ENCODE measurements at places on chromosomes 6 and 20. TPM values are rescaled to one million over a fixed set of nuclear protein-coding genes. Genes with fewer than 3 reads are reported as not detected.

DNA sequence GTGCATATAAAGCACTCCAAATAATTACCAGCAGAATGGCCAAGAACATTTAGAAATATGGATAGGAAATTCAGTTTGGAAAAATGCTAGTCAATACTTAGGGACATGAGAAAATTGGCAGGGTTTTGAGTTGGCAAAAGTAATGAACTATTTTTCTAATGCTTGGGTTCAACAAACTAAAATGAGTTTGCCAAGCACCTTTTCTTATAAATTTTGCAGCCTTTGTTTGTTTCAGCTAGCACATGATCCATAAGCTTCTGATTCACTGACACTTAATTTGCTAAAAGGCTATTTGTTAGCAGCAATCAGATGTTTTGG is 324.8 kb downstream of the QKI start:
- no peak overlapping the region for H3K27ac ChIP-seq
- peaks cover 5% of the 10 kb centered on the region for H3K4me1 ChIP-seq
- no peaks in the 10 kb centered on the region for H3K27me3 ChIP-seq
- H3K36me3 ChIP-seq: no peaks in the 10 kb centered on the region

- peaks cover 5% of the 10 kb centered on the region for H3K4me1 ChIP-seq
- H3K27ac ChIP-seq: no peak overlapping the region
- no peak for DNase-seq
- H3K36me3 ChIP-seq: no peaks in the 10 kb centered on the region
- no peak overlapping the region for H3K4me3 ChIP-seq
- no peaks in the 10 kb centered on the region for H3K27me3 ChIP-seq
These were observed 216.1 kb downstream of the MAFB start for GRCh38 chr20:40472905-40473304.

DNA sequence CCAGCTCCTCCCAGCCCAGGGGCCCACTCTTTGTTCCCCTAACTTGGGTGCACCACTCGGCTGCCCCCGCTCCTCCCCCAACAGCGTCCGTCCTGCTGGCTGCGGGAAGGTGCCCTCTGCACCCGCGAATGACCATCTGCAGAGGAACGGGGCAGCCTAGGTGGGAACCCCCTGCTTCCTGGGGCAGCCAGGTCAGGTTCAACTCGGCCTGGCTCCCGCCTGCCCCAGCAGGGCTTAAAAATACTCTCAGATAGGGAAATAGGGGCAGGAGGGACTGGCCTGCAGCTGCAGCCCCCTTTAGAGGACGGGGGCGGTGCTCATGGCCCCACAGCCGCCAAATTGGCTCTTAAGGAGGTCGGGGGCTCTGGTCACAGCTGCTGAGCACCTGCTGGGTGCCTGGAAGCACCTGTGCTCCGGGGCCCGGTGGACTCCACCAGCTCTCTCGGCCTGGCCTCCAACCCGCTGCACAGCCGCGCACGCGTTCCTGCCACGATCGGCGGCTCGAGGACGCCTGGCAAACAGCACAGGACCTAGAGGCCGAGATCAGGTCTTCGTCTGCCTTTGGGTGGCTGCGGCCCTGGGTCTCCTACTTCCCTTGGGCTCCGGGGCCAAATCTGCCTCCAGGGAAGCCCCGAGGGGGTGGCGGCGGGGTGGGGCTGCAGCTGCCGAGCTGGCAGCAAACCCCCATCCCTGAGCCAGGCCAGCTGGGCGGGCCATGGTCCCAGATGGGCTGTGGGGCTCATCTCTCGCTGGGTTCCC is 700 bp upstream of the LAMA5 start:
- H3K36me3 ChIP-seq: no peaks in the 10 kb centered on the region
- peak; percentile 66 for DNase-seq
- peak overlapping the region; percentile 11 for H3K4me3 ChIP-seq
- H3K27ac ChIP-seq: peak overlapping the region; percentile 64

Gene DEFB124
- total RNA-seq: not detected

Gene BCLAF1
- total RNA-seq: 326 TPM

DNA sequence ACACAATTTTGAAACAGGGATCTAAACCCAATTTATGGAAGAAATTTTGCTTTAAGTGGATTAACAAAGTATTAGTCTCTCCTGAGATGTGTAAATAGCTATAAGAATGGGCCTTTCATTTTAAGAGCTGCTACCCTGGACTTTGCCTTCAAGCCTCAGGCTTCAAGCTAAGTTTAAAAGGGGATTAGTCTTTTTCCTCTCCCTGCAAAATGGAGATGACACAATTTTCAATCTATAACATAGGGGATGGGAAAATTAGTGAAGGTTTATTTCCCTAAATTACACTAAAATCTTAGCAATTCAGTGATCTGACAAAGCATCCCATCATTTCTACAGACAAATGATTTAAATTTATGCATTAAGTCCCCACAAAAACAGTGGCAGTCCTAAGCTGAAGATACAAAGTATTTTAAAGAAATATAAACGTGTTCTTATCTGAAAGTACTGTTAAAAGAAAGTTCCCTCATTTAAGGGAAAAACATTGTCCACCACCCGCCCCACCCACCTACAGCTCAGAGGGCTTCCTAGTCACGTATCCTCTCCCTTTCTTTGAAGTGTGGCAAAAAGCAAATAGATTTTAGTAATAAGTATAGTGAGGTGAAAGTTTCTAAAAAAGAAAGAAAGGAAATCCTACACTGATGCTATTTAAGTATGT is 14.5 kb downstream of the ARHGAP18 start:
- no peaks in the 10 kb centered on the region for H3K27me3 ChIP-seq
- no peak for DNase-seq
- no peaks in the 10 kb centered on the region for H3K4me1 ChIP-seq
- no peaks in the 10 kb centered on the region for H3K36me3 ChIP-seq
- H3K4me3 ChIP-seq: no peak overlapping the region

Gene TMC2
- not detected for total RNA-seq

DNA sequence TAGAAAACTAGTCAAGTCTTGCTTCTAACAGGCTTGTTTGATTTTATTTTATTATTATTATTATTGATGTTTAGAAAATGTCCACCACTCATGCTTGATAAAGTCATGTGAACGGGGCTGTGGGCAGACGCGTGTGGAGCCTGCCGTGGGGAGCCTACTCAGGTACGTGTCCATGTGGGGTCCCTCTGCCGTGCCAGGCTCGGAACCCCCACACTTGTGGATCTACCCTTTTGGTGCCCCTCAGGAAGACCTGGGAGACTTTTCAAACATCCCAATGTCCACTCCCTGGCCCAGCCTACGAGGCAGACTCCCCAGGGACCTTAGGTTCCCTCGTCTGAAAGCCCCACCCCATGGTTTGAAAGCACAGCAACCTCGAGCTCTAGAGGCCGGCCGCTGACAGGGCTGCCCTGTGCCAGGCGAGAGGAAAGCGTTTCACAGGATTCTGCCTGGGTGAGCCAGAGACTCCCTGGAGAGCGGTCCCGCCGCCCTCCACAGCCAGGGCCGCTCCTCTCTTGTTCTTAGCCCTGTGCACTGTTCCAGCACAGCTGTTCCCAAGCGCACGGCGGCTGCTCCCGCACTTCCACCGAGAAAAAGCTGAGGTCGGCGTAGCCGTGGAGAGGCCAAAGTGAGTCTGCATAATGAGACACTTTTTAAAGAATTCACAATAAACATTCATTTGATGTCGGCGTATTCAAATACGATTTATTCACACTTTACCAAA is 249.7 kb downstream of the TTLL2 start:
- peaks cover 26% of the 10 kb centered on the region for H3K4me1 ChIP-seq
- no peak overlapping the region for H3K4me3 ChIP-seq
- DNase-seq: no peak
- no peaks in the 10 kb centered on the region for H3K27me3 ChIP-seq
- H3K36me3 ChIP-seq: no peaks in the 10 kb centered on the region

Gene CNKSR3
- total RNA-seq: 14.5 TPM

Gene LIN28B
- 0.14 TPM for total RNA-seq

GRCh38 chr6:168206186-168206585 is 113.4 kb downstream of the DACT2 start:
- no peaks in the 10 kb centered on the region for H3K4me1 ChIP-seq
- H3K27me3 ChIP-seq: no peaks in the 10 kb centered on the region
- H3K4me3 ChIP-seq: no peak overlapping the region
- no peak overlapping the region for H3K27ac ChIP-seq
- H3K36me3 ChIP-seq: no peaks in the 10 kb centered on the region
- DNase-seq: no peak

Gene FAM110A
- 8.6 TPM for total RNA-seq

Gene WDR46
- total RNA-seq: 48.0 TPM

GRCh38 chr20:19868441-19868840 is 110.4 kb downstream of the RIN2 start:
- H3K4me1 ChIP-seq: no peaks in the 10 kb centered on the region
- no peaks in the 10 kb centered on the region for H3K36me3 ChIP-seq
- peak overlapping the region; percentile 4 for H3K27ac ChIP-seq
- DNase-seq: no peak
- H3K4me3 ChIP-seq: no peak overlapping the region

DNA sequence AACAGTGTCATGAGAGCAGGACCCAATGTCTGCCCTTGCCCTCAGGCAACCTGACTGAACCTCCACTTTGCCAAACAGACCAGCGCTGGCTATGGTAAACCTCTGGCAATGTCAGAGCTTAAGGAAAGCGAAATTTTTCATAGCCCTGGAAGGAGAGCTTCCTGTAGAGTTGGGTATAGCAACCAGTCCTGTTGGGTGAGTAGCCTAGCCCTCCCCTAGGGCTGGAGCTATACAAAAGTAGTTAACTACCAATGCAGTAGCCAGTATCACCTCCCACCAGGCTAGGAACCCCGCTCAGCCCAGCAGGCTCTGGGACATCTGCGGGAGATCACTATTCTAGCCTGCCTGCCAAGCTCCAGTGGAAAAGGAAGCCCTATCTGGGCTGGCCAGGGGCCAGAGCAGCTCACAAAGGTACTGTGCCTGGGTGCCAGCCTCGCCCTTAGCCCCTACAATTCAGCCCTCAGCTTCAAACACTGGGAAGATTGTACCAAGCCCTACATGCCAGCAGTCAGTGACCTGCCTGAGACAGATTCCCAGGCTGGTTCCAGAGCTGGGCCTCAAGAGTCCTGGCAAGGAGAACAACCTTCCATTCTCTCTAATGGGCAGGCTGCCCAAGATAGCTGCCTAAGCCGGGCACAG is 7.9 kb downstream of the WFDC3 start:
- no peak for DNase-seq
- peaks cover 5% of the 10 kb centered on the region for H3K4me1 ChIP-seq
- no peaks in the 10 kb centered on the region for H3K36me3 ChIP-seq
- no peaks in the 10 kb centered on the region for H3K27me3 ChIP-seq
- no peak overlapping the region for H3K4me3 ChIP-seq
- H3K27ac ChIP-seq: peak overlapping the region; percentile 47

DNA sequence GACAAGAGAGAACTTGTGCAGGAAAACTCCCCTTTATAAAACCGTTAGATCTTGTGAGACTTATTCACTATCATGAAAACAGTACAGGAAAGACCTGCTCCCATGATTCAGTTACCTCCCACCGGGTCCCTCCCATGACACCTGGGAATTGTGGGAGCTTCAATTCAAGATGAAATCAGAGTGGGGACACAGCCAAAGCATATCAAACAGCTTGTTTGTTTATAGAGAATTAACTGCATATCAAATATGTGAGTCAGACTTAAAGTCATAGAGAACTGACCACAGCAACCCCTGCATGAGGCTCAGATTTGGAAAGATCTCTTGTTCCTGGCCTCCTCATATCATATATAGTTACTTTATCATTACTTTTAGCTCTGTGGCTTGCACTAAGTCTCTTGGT is 29.1 kb upstream of the HDAC2 start:
- no peaks in the 10 kb centered on the region for H3K36me3 ChIP-seq
- no peaks in the 10 kb centered on the region for H3K27me3 ChIP-seq
- H3K4me1 ChIP-seq: no peaks in the 10 kb centered on the region
- no peak overlapping the region for H3K27ac ChIP-seq
- no peak for DNase-seq

DNA sequence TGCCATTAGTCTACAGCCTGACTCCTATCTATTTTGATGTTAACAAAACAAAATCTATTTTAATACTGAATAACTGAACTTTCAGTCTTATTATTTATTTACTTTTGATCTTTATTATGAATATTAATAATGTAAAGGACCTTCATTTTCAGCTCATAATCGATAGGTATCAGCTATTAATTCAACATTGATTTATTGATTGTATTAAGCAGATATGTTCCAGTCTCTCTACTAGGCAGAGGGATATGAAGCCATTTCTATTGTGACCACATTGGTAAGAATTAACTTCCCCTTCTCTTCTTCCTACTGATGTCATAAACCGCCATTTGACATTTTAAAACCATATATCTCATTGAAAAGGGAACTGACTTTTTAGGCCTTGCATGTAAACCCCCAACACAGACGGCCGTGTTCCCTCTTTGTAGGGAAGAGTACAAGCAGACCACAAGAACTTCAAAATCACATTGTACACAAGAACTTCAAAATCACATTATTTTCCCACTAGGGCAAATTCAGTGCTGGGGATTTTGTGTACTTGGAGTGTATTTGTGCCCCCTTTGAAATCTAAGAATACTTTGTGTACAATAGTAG is 69.5 kb upstream of the FABP7 start:
- no peak overlapping the region for H3K27ac ChIP-seq
- H3K4me1 ChIP-seq: no peaks in the 10 kb centered on the region
- no peaks in the 10 kb centered on the region for H3K27me3 ChIP-seq
- no peak for DNase-seq
- H3K4me3 ChIP-seq: no peak overlapping the region

DNA sequence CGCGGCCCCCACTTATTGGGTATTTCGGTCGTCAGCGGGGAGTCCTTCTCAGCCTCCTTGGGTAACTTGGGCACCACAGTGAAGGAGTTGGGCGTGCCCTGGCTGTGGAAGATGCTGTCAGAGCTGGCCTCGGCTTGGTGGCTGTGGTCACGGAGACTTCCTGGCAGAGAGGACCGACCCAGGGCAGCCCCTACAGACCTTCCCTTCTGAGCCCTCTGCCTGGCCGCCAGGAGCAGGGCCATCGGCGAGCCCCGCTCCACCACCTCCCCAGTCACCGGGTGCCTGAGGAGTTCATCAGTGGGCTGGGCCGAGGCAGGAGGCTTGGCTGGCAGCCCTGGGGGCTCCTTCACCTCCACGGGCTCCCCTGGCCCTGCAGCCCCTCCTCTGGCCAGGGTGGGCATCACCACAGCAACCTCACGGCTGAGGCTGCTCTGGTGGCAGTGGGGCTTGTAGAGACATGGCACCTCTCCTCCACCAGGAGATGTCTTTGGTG is 37.2 kb downstream of the C6orf132 start:
- H3K36me3 ChIP-seq: no peaks in the 10 kb centered on the region
- H3K4me1 ChIP-seq: no peaks in the 10 kb centered on the region
- DNase-seq: no peak
- no peak overlapping the region for H3K4me3 ChIP-seq
- H3K27me3 ChIP-seq: no peaks in the 10 kb centered on the region

- peaks cover 33% of the 10 kb centered on the region for H3K4me1 ChIP-seq
- H3K27me3 ChIP-seq: no peaks in the 10 kb centered on the region
- no peaks in the 10 kb centered on the region for H3K36me3 ChIP-seq
- no peak overlapping the region for H3K4me3 ChIP-seq
- H3K27ac ChIP-seq: no peak overlapping the region
- DNase-seq: no peak
These were observed 10.8 kb downstream of the KIAA1755 start for GRCh38 chr20:38249536-38250310.

Data from lung (tissue), 17 donors.